MM.1S (cell line): ENCODE measurements at places on chromosomes 6 and 20.

GRCh38 chr6:145042559-145042958 is 692.8 kb downstream of the EPM2A start:
- DNase-seq = no peak

- no peak for DNase-seq
Measured at GRCh38 chr6:37451441-37452193, 18.6 kb downstream of the CMTR1 start.

DNA sequence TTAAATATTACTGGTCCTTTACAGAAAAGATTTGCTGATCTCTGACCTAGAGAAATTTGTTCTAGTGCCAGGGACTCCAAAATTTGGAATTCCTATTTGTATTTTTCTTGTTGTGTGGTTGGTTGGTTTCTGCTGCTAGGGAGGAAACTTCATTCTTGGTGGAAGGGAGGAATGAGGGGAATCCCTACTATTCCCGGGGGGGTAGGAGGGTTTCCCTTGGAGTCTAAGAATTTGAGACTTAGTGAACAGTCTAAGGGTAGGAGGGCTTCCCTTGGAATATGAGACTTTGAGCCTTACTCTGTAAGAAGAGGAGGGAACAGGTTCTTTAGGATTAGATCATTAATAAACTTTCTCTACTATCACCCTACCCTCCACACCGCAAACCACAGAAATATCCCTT is 67.1 kb upstream of the ADGRF1 start:
- no peak for DNase-seq

DNA sequence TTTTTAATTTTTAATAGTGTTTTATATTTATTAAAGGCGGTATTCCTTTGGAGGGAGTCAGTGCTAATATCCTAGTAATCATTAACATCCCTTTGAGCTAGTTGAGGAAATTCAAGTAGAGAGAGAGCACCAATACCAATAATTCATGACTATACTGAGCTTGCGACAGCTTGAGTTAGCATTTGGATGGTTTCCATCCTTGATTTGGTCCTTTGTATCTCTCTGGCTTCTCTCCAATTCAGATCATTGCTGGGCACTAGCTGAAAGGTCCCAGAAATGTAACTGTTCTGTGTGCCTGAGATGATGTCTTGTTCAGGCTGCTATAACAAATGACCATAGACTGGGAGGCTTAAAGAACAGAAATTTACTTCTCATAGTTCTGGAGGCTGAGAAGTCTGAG is 77.0 kb downstream of the RNF144B start:
- no peak for DNase-seq

DNA sequence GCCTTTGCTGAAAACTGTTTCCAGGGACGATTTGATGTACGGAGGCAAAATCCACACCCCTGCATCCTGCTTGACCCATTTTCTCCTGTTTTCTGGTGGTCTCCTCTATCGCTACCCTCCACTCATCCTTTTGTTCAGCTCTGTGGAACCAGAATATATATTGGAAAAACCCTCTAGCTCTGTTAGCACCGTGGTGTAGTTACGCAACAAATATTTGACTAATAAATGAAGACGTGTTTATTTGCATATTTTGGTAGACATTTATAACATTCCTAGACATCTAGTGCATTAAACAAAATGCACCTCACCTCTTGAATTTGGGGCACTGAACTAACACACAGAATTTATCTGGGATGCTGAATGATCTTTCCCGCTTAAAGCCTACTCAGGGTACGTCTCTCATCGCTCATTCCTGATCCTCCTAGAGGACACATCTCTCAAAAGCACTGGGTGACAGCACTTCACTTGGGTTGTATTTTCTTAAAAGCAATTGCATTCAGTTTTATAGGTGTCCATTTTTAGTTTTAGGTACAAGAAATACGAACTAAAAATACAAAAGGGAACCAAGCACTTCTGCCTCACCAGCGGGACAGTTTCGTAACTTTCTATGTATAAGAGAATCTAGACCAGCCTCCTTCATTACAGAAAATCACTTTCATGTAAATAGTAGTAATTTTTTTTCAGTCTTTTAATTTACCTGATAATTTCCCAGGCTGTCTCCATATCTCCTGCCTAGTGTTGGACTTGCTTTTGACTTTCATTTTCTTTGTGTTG is 59.2 kb downstream of the SNRNP48 start:
- no peak for DNase-seq

DNA sequence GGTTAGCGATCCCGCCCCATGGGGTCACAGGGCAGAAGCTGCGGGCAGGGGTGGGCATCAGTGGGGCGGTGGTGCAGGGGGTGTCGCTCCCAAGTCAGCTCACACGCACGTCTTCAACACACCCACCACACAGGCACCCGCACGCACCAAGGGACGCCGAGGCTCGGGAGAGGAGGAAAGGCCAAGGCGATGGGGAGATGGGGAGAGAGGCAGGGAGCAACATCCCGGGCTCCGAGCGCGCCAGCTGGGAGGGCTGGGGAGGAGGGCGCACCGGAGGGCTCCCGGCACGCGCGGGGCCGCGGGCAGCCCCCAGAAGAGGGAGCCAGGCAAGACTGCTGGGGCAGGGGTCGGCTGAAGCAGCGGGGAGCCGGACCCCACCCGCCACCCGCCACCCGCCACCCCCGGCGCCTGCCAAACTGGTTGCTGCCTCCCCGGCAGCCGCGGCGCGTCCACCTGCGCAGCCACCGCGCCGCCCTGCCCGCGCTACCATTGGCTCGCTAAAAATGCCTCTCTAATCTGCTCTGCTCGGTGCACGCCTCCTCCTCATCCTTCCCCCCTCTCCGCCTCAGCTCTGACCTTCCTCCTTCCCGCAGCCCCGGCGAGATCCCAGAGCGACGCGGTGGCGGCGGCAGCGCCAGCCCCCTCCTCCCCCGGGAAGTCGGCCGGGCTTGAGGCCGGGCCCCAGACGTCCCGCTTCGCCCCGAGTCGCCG is at the start of gene PACSIN1:
PACSIN1 (plus strand) TSS at position 546 of the 711 bp plus-strand sequence. CDS start 60,230 bp downstream, outside the sequence.
- DNase-seq = peak; percentile 63
